ENCODE measurements at places on chromosomes 1 and 21. TPM values are rescaled to one million over a fixed set of nuclear protein-coding genes. Genes with fewer than 3 reads are reported as not detected.

C2CD4D gene
- total RNA-seq: 0.14 TPM

MROH7 gene
- total RNA-seq: 9.2 TPM

ANKRD65 gene
- 1.0 TPM for total RNA-seq

NPPB gene
- 1,297 TPM for total RNA-seq

DNA sequence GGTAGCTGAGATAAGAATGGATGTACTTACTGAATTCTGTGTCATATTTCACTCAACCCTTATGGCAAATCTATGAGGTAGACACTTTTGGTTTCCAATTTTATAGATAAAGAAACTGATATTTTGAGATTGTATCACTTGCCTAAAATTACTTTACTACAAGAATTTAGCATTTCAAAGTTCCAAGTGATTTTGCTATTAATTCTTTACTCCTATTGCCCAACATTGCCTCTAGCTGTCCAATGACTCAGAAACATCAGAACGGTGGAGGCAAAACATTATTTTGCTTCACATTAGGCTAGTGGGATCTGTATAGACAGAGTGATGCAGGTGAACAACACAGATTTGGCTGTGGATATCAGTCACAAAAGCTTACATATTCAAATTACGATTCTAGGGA, 747.2 kb upstream of the NEGR1 start:
- DNase-seq: no peak
- H3K4me1 ChIP-seq: no peaks in the 10 kb centered on the region
- H3K27me3 ChIP-seq: no peaks in the 10 kb centered on the region
- H3K27ac ChIP-seq: no peak overlapping the region
- H3K4me3 ChIP-seq: no peak overlapping the region

- H3K36me3 ChIP-seq: no peaks in the 10 kb centered on the region
- H3K27ac ChIP-seq: no peak overlapping the region
- no peak for DNase-seq
- H3K27me3 ChIP-seq: no peaks in the 10 kb centered on the region
Observed at GRCh38 chr1:110242731-110243130, 32.6 kb downstream of the KCNC4 start.

DNA sequence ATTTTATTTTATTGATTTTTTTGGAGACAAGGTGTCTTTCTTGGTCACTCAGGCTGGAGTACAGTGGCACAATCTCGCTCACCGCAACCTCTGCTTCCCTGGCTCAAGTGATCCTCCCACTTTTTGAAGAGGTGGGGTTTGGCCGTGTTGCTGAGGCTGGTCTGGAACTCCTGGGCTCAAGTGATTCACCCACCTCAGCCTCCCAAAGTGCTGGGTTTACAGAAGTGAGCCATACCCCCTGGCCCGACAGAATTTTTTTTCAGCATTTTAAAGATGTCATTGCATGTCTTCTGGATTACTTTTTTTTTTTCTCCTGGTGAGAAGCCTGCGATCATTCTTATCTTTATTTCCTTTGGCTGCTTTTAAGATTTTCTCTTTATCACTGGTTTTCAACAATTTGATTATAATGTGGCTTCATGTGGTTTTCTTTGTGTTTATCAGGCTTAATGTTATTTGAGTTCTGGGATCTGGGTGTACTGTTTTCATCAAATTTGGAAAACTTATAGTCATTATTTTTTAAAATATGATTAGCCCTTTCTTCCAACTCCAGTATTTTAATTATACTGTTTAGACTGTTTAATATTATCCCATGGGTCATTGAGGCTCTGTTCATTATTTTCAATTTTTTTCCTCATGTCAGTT, 23.1 kb upstream of the PTBP2 start:
- no peak for DNase-seq
- no peak overlapping the region for H3K4me3 ChIP-seq
- no peaks in the 10 kb centered on the region for H3K27me3 ChIP-seq
- no peaks in the 10 kb centered on the region for H3K4me1 ChIP-seq
- no peak overlapping the region for H3K27ac ChIP-seq
- H3K36me3 ChIP-seq: no peaks in the 10 kb centered on the region

GRCh38 chr1:217088521-217089284, 365.5 kb upstream of the ESRRG start:
- H3K27me3 ChIP-seq: no peaks in the 10 kb centered on the region
- H3K4me1 ChIP-seq: peaks cover 16% of the 10 kb centered on the region
- peak overlapping the region; percentile 74 for H3K27ac ChIP-seq

- no peak for DNase-seq
- no peaks in the 10 kb centered on the region for H3K27me3 ChIP-seq
- H3K27ac ChIP-seq: no peak overlapping the region
- no peak overlapping the region for H3K4me3 ChIP-seq
- no peaks in the 10 kb centered on the region for H3K4me1 ChIP-seq
Observed at GRCh38 chr1:198878566-198878965, 239.7 kb downstream of the PTPRC start.

- no peaks in the 10 kb centered on the region for H3K27me3 ChIP-seq
- H3K36me3 ChIP-seq: peaks cover 9% of the 10 kb centered on the region
- H3K27ac ChIP-seq: peak overlapping the region; percentile 98
- H3K4me1 ChIP-seq: no peaks in the 10 kb centered on the region
- H3K4me3 ChIP-seq: peak overlapping the region; percentile 86
Observed at GRCh38 chr1:171742577-171742922, 685 bp upstream of the VAMP4 start.

GRCh38 chr1:108080448-108080847, 115.5 kb upstream of the VAV3 start:
- H3K36me3 ChIP-seq: no peaks in the 10 kb centered on the region
- H3K27me3 ChIP-seq: no peaks in the 10 kb centered on the region
- no peak for DNase-seq
- no peaks in the 10 kb centered on the region for H3K4me1 ChIP-seq

DNA sequence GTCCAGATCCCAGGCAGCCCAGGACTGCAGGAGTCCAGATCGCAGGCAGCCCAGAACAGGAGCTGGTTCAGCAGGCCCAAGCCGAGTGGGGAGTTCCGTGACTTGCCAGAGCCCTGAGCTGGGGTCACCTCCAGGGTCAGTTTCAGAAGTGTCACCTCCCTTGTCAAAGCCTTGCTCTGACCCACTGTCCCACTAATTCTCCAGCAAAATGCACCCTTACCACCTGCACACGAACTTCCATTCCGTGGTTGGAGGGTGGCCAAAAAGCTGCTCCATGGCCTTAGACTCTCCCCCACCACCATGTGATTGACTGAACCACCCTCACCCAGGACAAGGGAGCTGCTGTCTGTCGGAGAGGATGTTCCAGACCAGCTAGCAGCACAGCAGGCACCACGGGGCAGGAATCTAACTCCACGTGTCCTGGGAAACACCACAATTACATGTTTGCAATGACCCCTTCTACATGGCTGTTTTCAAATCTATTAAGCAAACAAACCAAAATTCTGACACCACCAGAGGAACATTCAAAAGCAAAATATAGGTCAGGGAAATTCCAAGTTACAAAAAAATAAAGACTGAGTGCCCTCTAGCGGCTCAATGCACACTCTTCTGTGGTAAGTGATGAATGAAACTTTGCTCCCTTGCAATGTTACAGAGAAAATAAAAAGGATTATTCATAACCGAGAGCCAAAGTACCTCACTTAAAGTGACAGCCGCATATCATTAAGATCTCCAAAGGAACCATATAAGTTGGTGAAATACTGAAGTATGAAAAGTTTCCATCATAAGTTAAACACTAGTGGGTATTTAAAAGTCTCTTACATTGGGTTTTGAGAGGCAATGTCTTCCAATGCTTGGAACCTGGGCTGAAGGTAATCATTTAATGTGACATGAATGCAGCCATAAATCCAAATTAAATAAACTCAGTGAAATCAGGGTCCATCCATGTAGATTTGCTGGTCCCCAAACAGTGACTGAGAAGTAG, 76.3 kb downstream of the NPHP4 start:
- no peaks in the 10 kb centered on the region for H3K27me3 ChIP-seq
- no peaks in the 10 kb centered on the region for H3K4me1 ChIP-seq
- H3K36me3 ChIP-seq: peaks cover 1% of the 10 kb centered on the region
- no peak for DNase-seq

DNA sequence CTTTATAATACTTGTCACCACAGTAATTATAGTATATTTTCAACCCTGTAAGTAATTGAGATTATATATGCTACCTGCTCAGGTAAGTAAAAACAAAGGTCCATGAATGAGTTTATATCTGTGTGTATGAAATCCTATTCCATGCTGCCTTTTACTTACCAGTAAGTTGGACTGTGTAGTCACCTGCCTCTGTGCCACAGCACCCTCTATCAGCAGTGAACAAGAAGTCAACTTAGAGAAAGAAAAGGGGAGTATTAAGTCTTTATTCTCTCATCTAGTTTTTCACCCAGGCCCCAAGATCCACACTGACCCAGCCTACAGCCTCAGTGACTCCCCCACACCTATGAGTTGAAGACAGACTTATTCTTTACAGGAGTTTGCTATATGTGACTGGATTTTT, 36.9 kb upstream of the IFI16 start:
- H3K36me3 ChIP-seq: no peaks in the 10 kb centered on the region
- DNase-seq: no peak
- no peak overlapping the region for H3K4me3 ChIP-seq
- H3K27me3 ChIP-seq: no peaks in the 10 kb centered on the region

DNA sequence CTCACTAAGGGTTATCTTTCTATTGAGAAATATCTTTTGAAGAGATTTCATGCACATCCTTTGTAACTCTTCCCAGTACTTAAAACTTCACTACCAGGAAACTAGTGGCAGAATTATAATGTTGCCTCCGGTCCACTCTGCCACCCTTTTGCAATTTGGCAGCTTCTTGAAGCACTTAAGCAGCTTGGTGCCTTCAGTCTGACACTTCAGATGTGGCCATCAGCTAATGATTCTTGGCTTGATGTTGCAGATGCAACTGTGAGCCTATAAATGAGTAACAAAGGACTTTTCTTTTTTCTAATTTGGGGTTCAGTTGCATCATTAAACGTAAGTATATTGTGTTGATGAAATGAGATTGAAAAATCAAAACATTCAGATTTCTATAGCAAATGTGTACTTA, 187.5 kb upstream of the C21orf91 start:
- H3K4me3 ChIP-seq: no peak overlapping the region
- no peak overlapping the region for H3K27ac ChIP-seq
- H3K36me3 ChIP-seq: no peaks in the 10 kb centered on the region
- no peaks in the 10 kb centered on the region for H3K27me3 ChIP-seq
- no peak for DNase-seq
- no peaks in the 10 kb centered on the region for H3K4me1 ChIP-seq

DNA sequence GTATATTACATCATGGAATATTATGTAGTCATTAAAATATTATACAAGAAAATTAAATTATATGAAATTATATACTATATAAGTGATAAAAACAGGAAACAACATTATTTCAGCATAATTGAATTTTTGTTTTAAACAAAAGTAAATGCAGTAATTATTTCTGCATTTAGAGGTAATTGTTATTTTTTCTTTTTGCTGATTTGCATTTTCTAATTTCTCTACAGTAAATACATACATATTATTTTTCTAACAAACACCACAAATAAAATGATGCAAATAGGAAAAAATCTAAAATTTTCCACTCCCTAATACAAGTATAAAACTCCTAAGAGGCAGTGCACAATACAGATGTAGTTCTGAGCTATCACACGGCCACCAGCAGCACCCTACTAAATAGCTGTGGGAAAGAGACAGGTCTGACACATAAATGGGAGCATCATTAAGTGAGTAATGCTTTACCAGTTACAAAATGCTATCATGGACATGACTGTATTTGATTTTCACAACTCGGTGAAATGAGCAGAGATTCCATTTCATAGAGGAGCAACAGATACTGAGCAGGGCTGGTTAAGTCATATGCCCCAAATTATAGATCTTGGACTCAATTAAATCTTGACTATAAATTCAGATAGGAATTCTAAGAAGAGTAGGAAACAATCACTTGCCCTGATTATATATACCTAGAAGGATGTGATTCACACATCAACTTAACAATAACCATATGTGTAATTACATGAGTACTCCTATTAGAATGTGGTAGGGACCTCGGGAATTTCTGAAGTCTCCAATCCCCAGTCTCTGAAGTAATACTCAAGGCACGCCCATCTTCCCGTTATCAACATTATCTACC, 49.0 kb downstream of the NRIP1 start:
- no peak overlapping the region for H3K4me3 ChIP-seq
- no peaks in the 10 kb centered on the region for H3K4me1 ChIP-seq
- no peak overlapping the region for H3K27ac ChIP-seq
- H3K27me3 ChIP-seq: no peaks in the 10 kb centered on the region
- H3K36me3 ChIP-seq: no peaks in the 10 kb centered on the region
- no peak for DNase-seq

GRCh38 chr1:108570998-108571401, 11.1 kb downstream of the EEIG2 start:
- H3K4me3 ChIP-seq: no peak overlapping the region
- no peak overlapping the region for H3K27ac ChIP-seq
- no peak for DNase-seq
- no peaks in the 10 kb centered on the region for H3K27me3 ChIP-seq

DNA sequence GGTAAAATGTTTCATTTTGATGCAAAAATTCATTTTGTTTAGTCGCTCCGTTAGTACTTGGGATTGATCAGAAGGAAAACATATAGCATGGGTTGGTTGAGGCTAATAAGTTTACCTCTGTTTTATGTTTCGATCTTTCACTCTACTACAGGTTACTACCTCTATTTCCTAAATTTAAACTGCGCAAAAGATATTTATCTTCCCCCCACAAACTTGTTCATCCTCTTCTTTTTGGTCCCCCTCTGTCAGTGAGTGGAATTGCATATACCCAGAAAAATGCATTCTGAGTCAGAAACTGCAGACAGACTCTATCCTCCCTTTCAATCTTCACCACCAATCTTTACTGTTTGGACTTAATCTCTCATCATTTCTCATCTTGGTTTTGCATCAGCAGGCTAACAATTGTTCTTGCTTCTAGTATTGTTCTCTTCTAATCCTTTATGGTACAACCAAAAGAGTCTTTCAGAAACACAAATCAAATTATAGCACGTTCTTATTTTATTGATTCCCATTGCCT, 316.0 kb upstream of the ADGRL4 start:
- H3K27me3 ChIP-seq: no peaks in the 10 kb centered on the region
- H3K27ac ChIP-seq: no peak overlapping the region
- no peak for DNase-seq
- H3K4me1 ChIP-seq: no peaks in the 10 kb centered on the region
- H3K4me3 ChIP-seq: no peak overlapping the region

GRCh38 chr1:111198836-111199235, 1.6 kb downstream of the DENND2D start:
- no peak overlapping the region for H3K27ac ChIP-seq
- no peaks in the 10 kb centered on the region for H3K27me3 ChIP-seq
- no peaks in the 10 kb centered on the region for H3K4me1 ChIP-seq
- no peaks in the 10 kb centered on the region for H3K36me3 ChIP-seq
- DNase-seq: no peak
- no peak overlapping the region for H3K4me3 ChIP-seq
